ENCODE measurements at places on chromosomes 13 and 19.

DNA sequence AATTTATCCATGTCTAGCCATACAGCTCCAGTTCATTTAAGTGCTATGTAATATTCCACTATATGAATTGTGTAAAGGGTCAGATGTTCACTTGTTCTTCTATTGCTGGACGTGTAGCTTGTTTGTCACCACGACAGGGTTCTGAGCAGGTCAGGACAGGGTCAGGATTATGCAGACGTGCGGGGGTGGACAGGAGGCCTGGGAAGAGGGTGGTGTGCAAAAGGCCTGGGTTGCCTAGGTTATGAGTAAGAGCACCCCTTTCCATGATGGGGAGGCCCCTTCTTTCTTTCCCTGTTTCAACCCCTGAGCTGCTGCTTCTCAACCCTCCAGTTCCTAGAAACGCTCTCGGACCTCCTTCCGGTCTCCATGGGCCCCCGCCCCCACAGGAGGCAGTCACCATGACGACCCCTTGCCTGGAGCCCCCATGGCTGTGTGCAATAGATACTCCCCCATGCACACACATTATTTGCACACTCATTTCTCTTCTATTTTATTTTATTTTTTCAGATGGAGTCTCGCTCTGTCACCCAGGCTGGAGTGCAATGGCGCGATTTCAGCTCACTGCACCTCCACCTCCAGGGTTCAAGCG, 2.0 kb downstream of the EXOC3L2 start:
- no peak for DNase-seq

- DNase-seq: no peak
Observed at GRCh38 chr13:32968793-32969192, 47.4 kb upstream of the KL start.

DNA sequence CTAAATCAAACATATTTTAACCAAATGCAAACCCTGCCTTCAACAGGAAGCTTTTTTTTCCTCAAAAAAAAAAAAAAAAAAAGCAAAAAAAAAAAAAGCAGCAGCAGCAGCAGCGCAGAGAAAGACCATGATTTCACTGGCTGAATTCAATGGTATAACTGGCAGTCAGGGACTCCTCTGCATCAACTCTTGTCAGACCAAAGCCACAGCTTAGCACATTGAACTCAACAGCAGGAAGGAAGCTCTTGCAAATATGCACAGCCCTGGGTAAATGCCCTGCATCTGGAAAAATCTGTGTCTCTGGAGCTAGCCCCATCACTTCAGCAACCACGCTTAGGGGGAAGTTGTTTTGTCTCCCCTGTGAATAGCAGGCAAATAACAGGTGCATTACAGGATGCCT, 17.6 kb upstream of the DHRS12 start:
- DNase-seq: peak; percentile 45

GRCh38 chr13:66001140-66001539, 1229.0 kb downstream of the PCDH9 start:
- no peak for DNase-seq

- DNase-seq: peak; percentile 68
Observed at GRCh38 chr19:4671185-4671851, 1.2 kb upstream of the MYDGF start.

Data from cerebellar cortex (tissue), 1 donor.